ENCODE measurements at places on chromosomes 11 and 22. TPM values are rescaled to one million over a fixed set of nuclear protein-coding genes. Genes with fewer than 3 reads are reported as not detected.
A peak's percentile ranks its signal among the peaks of the same experiment; 100 is the strongest.

DNA sequence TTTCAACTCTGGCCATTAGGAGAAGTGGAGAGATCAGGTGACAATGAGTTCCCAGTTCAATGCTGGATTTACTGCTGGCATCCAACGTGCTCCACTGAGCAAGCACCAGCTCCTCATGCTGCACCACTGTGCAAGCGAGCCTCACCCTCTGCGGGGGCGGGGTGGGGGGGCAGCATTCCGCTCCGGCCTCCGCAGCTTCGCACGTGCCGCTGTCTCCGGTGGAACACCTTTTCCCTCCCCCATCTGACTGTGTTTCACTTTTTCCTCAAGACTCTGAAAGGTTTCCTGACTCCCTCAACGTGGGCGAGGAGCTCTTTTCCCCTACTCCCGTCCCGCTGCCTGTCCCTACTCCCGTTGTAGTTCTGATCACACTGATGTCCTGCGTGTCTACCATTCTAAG is 835 bp upstream of the RHOD start:
- no peak for DNase-seq

Gene TIGD3
- 0.42 TPM for total RNA-seq

- no peak for DNase-seq
Observed at GRCh38 chr11:70085815-70086769, 8.0 kb downstream of the ANO1 start.

DNA sequence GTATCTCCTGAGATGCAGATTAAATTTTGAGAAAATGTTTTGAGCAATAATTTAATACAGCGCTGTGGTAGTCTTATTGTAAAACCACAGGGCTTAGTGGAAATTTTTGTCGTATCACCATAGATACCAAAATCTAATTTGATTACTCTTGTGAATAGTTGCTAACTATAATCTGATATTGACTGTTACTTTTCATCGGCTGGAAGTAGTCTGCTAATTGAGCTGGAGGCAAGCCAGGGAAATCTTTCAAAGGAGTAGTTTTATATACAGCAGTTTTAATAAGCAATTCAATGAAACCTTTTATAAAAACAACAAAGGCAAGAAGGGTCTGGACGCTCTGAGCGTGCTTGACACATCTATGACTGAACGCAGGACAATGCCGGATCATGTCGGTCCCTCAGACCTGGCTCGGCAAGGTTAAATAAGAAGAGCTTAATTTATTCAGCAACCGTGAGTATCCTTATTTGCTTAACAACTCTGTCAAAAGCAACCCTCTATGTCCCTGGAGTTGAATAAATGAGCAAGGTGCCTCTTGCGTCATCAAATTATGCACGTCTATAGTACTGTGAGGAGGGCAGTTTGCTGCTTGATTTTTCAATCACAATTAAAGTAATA is 121.2 kb downstream of the NCAM1 start:
- DNase-seq = no peak

DNA sequence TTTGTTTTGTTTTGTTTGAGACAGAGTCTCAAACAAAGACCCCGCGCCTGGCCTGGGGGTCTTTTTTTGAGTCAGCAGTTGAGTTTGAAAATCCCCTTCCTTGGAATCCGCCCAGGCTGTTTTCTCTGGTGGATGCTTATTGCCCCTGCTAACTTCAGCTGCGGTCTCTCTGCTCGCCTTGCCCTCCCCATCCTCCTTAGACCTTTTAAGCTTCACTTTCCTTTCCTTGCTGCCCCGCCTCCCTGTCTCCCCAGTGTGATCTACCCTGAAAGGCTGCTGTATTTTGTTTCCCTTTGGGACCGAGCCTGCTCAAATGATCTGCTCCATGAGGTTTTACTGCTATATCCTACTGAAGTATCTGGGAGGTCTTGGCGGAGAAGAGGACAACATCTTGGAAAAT is 2.5 kb downstream of the USP18 start:
- DNase-seq = no peak

Gene IL18
- total RNA-seq = not detected

Gene SMTNL1
- not detected for total RNA-seq

DNA sequence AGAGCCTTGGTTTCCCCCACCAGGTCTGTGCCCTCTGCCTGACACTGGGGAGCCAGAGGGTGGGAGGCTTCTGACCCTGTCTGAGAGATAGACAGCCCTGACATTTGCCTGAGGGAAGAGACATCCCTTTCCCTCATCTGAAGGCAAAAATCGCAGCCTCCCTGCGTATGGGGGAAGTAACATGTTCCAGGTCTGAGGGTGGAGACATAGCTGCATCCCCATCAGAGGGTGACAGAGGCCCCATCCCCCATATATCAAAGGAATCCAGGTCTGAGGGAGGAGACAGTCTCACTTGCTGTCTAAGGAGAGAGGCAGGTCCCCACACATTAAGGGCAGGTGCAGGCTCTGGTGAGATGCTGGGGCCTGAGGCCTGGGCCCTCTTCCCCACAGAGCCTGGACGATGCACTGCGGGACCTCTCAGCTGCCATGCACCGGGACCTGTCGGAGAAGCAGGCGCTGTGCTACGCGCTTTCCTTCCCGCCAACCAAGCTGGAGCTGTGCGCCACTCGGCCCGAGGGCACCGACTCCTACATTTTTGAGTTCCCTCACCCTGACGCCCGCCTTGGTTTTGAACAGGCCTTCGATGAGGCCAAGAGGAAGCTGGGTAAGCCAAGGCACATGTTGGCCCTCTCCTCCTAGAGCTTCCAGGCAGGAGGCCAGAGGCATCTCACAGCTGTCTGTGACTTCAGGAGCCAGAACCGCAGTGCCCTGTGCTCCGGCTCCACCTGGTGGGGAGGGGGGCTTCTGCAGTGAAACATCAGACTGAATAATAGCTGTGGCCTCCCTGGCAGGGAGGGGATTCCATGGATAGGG is 16.1 kb upstream of the RELT start:
- DNase-seq = peak; percentile 33

Gene TEX12
- not detected for total RNA-seq

Gene DUSP8
- 0.69 TPM for total RNA-seq

DNA sequence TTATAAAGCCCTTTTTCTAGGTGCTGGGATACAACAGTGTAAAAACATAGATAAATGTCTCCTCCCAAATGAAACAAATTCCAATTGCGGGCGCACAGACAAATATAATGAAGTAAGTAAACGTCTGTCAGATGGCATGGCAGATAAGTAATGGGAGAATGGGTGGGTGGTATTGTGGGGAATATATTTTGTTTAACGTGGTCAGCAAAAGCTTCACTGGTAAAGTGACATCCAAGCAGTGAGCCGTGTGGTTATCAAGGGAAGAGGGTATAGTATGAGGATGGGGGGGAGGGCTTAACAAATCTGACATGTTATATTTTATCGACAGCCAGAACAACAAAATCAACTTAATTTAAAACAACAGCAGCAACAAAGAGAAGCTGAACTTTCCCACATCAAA is 1.2 kb downstream of the SVIP start:
- DNase-seq = peak; percentile 3

DNA sequence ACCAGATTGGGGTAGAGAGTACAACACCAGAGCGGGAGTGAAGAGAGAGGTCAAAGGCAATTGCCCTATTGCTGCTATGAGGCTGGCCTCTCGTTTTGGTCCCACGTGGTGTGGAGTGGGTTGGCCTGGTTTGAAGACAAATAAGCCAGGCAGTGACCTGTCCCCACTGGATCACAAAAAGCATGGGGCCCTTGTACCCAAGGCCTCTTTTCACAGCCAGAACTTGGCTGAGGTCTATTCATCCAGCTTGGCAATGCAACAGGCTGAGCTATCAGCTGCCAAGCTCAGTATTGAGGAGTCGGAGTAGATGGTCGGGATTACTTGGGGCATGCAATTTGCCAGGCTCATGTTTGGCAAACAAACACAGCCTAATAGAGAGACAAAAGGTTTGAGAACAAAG is 19.2 kb upstream of the GALNT18 start:
- DNase-seq = no peak

GRCh38 chr22:42973536-42973881 is 41.4 kb downstream of the PACSIN2 start:
- no peak for DNase-seq

Gene MPZL2
- 0.17 TPM for total RNA-seq

- no peak for DNase-seq
Observed at GRCh38 chr11:70415191-70415590, 16.9 kb downstream of the CTTN start.

- no peak for DNase-seq
Observed at GRCh38 chr11:116842909-116843308, 5.5 kb upstream of the APOA1 start.

- DNase-seq = no peak
Observed at GRCh38 chr11:103528046-103528445, 418.8 kb downstream of the DYNC2H1 start.

- DNase-seq = no peak
Observed at GRCh38 chr11:80958361-80958760, 1517.5 kb upstream of the TENM4 start.

GRCh38 chr11:76665921-76666351 is 4.6 kb downstream of the LRRC32 start:
- DNase-seq = no peak
